C1 segment of cervical spinal cord (tissue), 14 donors: ENCODE measurements at places on chromosomes 1 and 21.
A peak's percentile ranks its signal among the peaks of the same experiment; 100 is the strongest.

GRCh38 chr1:227777156-227777555 lies 38.3 kb upstream of the PRSS38 start:
- DNase-seq, result no peak

DNA sequence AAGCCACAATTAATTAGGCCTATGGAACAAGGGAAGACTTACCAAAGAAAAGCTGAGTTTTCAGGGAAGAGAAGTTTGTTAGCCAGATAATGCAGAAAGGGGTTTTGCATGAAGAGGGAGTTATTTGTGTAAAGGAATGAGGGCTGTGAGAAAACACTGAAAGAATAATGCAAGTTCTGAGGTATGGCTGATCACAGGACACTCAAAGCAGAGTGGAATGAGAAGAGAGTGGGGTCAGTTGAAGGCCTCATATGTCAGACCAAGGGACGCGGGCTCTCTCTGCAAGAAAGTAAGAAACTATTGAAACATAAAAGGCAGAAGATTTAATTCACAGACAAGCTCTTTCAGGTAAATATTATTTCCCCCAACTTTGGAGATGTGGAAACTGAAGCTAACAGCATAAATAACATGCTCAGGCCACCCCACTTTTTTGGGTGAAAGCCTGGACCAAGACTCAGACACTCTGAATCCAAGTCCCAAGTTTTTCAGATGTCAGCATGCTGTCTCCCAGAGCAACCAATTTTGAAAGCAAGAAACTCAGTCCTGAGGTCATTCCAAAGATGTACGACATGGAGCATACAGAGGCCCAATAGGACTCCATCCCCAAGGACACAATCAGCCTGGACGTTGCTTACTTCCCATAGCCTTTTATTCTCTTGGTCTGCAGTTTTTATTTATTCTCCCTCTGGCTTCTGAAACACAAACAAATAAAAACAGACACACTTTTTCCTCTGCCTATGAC lies 47.3 kb upstream of the FGGY start:
- peak; percentile 26 for DNase-seq

DNA sequence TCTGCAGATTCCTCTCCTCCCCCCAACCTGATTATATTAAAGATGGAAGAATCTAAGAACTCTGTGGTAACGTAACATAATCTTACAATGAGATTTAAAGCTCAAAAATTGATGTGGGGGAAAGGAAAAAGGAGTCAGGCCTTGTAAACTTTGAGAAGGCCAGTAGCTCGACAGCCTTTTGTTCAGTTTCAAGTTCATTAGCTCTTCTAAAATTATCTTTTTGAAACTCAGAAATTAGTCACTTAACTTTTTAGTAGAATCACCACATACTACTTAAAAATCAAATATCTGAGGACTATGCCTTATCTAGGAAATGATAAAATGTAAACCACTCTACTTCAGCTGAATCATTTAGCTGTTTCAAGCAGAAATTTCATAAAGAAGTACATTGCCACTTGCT lies 996.2 kb downstream of the AMY1C start:
- no peak for DNase-seq

- DNase-seq, result no peak
Observed at GRCh38 chr1:32761253-32761877, 55.8 kb downstream of the YARS1 start.

DNA sequence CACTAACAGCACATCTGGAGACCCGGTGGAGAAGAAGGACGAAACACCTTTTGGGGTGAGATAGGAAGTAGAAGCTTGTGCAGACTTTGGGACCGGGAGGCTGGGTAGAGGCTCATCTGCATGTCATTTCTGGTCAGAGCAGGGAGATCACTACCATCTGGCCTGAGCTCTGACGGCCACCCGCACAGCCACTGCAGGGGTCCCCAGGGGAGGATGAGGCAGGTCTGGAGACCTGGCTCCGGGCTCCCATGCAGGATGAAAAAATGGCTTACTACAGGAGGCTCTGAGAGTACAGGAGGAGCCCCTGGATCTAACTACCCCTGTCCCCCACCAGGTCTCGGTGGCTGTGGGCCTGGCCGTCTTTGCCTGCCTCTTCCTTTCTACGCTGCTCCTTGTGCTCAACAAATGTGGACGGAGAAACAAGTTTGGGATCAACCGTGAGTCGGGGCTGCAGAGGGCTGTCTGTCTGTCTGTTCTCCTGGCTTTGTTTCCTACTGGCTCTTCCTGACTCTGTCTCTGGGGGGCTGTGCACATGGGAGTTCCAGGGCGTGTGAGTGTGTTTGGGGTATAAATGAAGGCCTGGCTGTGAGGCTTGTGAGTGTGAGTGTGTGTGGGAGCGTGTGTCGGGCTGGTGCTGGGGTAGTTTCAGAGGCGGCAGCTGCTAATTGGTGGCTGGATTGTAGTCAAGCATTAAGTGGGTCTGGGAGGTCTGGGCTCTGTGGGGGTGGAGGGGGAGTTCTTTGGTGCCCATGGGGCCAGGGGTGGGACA lies 14.1 kb downstream of the NTRK1 start:
- DNase-seq, result no peak

DNA sequence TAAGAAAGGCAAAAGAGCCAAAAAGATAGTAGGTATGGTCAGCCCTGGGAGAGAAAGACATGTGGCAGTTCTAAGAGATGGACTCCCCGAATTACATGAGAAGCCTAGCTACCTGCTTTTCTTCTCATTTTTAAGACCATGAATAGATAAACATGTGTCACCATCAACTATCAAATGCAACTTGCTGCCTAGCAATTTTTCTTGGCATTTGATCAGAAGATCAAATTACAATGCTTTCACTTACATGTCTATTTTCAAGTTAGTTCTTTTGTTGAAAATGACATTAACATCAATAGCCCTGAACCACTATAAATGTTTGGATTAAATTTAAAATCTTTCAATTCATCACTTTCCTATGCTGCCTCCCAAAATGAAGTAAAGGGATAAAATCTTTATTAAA lies 212.3 kb downstream of the HHIPL2 start:
- no peak for DNase-seq

GRCh38 chr1:869499-870244 lies 54.1 kb upstream of the SAMD11 start:
- peak; percentile 40 for DNase-seq

GRCh38 chr1:213921712-213922111 lies 66.1 kb upstream of the PROX1 start:
- DNase-seq, result no peak

GRCh38 chr1:214321705-214322453 lies 40.9 kb downstream of the SMYD2 start:
- no peak for DNase-seq

- no peak for DNase-seq
Observed at GRCh38 chr1:44822131-44822701, 13.9 kb downstream of the BTBD19 start.

DNA sequence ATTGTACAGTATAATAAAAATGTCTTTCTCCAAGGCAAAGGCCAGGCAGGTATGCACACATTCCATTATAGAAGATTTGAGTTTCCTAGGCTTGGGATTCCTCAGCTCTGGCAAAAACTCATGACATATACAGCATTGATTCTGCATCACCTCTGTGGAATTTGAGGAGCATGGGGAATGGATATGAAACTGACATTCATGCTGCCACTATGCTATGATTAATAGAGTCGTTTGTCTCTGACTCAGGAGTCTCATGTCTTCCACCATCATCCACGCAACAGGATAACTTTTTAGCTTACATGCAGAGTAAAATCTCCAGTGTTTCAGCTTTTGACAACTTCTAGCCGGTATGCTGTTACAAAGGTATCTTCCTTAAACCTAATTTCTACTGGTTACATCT lies 49.8 kb upstream of the ADORA3 start:
- no peak for DNase-seq

- no peak for DNase-seq
Observed at GRCh38 chr1:117373932-117374331, 6.7 kb downstream of the MAN1A2 start.

DNA sequence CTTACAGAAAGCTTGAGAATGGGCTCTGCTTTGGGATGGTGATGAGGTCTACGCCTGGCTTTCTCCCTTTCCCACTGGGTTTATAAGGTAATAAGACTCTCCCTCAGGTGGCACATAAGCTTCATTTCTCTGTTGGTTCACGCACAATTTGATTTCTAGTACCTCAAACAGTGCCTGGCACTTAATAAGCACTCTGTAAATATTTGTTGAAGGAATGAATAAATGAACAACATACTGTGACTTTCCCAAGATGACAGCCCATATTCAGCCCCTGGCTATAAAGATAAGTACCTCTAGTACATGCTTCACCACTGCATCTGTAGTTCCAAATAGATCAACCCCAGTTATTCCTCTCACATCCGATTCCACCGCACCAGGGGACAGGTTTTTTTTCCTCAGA lies 17.8 kb downstream of the COPA start:
- no peak for DNase-seq

DNA sequence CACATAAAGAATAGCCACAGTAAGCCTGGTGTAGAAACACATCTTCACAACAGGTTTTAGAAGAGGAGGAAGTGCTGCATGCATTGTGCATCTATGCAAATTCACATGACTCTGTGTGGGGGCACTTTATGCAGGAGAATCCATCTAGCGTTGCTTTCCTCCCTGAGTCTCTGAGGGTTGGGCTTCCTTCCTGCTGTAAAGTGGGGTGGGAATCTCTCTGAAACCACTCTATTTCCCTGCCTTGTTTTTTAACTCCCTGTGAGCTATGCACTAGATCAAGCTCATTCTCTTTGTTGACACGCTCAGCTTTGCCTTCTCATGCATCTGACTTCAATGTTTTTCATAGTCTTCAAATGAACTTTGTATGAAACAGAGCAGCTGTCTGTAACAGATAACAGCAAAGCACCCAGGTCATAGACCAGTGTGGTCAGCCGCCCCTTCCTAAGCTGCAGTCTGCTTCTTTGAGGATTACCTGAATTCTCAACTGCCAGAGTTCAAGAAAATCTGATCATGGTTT lies 102.7 kb upstream of the DPH5 start:
- DNase-seq, result no peak

GRCh38 chr1:183739082-183739481 lies 65.8 kb upstream of the RGL1 start:
- no peak for DNase-seq

GRCh38 chr1:28591708-28592320 lies at the start of gene RAB42:
TSS of gene RAB42 (plus strand) at chr1:28592265. CDS start at chr1:28592512, 247 bp downstream.
- DNase-seq, result peak; percentile 22

DNA sequence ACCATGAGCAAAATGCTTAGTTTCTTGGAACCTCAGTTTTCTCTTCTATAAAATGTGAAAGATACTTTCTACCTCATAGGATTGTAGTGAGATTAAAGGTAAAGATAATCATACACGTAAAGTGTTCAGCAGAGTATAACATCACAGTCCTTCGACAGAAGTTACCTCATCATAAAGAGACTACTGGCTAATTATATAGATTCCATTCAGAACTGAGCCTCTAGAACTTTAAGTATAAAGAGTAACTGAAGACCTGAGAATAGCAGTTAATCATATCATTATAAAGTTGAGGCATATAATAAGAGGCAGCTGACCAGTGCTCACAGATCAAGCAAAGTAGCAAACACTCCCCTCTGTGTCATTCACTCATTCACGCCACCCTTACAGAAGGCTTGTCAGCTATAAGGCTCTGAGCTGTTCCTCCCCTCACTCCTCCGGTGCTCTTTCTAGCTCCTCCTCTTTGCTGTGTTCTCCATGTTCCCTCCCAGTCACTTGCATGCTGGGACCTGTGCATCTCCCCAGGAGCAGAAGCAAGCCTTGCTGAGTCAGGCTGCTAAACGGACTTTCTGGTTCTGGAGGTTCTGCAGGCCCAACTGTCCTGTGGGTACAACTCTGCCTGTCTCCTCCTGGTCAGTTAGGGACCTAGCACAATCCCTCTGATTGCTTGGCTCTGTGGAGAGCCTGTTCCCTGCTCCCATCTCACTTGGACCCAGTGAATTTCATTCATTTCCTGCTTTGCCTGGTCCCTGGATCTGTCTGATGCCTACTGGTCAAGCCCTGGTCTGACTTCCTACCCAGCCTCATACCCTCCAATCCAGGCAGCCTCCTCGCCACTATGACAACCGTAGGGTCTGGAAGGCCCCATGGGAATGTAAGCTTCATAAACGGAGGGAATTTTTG lies 28.3 kb upstream of the LY9 start:
- DNase-seq, result no peak

DNA sequence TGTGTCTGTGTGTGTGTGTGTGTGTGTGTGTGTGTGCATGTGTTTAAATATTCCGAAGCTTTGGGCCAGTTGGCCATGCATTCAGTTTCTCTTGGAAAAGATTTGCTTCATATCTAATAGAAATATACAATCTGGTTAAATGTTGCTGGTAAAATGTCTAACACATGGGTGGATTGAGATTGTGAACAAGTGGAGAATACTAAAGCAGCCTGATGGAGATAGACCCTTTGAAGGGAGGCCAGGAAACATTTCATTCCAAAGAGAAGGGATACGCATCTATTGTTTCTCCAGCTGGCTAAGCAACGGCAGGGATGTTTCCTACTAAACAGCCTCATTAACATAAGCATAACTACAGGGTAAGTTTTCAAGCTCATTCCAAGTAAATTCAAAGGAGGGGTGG lies 257.5 kb upstream of the PTBP2 start:
- DNase-seq, result no peak

DNA sequence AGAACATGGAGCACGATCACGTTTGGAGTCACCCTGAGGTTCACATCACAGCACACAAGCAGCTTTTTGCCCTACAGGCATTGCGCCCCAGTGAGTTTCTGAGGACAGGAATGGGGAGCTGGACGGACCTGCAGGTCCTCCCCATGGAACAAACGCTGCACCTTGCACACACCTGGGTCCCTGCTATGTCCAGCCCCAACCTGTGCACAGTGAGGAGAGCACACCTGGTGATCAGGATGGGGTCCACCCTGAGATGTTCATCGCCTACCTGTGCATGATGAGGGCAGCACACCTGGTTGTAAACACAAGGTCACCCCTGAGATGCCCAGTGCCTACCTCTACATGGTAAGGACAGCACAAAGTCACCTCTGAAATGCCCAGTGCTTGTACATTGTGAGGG lies 45.9 kb downstream of the TCP10L start:
- DNase-seq, result no peak

DNA sequence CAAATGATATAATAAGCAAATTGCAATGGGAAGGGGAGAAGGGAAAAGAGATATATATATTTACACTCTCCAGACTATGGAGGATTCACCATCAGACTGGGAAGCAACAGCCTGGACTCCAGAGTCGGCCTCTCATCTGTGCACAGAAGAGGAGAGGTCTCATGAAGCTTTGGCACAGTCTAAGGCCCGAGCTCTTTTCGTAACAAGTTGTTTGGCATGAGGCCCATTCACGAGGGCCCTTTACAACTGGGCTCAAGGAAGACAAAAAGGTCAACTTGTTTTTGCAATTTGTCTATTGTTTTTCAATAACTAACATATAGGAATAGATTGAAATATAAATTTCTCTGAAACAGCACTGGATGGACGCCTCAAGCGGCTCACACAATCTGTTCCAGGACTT lies 66.7 kb upstream of the AJAP1 start:
- no peak for DNase-seq
